GM23248 (cell line): ENCODE measurements at places on chromosomes 5 and 9. TPM values are rescaled to one million over a fixed set of nuclear protein-coding genes. Genes with fewer than 3 reads are reported as not detected.

DNA sequence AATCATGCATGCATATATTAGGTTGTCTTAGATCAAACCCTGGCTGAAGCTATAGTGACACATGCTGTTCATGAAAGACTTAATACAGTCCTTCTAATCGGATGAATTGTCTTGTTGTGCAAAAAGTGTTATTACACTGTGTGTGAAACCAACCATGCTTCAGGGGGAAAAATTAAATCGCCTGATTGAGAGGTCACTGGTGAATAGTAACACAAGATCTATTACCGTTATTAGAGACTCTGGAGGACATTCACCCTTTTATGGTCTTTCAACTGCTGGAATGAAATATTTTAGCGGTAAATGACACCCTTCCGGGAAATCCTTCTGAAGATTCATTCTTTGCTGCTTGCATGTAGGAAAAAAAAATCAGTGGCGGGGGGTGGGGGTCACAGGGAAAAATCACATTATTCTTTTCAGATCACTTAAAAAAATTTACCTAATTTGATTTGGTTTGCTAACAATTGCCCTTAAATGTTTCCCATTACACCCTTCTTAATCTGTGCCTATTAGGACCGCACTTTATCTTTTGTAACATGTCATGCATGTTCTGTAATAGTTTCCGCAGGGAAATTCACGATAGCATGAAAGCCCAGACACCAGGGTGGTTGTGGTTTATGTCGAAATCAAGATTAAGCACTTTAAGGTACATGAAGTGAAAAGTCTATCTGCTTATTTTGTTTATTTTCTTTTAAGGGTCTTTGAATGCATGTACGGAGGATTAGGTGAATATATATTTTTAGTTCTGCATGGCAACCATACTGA is 120.6 kb downstream of the FOCAD start:
- no peak for DNase-seq

Gene CCDC180
- 0.11 and 0.51 TPM in 2 replicates for total RNA-seq

GRCh38 chr5:78792345-78793055 is 143.9 kb upstream of the LHFPL2 start:
- no peak for DNase-seq

GRCh38 chr9:130241198-130241535 is 24.4 kb upstream of the HMCN2 start:
- DNase-seq = no peak

- no peak for DNase-seq
Measured at GRCh38 chr5:154498591-154498990, 20.6 kb upstream of the HAND1 start.

- DNase-seq = peak; percentile 0
Measured at GRCh38 chr9:106284296-106284695, 578.7 kb upstream of the ZNF462 start.

DNA sequence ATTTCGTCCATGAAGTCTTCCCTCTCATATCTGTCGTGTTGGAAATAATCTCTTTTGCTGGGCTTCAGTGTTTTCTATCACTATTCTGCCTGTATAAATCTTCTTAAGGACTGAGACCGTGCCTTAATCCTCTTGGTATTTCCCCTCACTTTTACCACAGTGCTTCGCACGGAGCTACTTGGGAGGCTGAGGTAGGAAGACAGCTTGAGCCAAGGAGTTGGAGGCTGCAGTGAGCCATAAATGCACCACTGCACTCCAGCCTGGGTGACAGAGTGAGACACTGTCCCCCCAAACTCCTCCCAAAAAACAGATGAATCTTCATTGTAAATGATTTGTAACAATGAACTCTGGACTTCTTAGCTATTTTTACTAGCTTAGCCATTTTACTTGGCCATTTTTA is 57.8 kb downstream of the PHAX start:
- no peak for DNase-seq

Gene ARL10
- 8.3 and 8.9 TPM in 2 replicates for total RNA-seq

- no peak for DNase-seq
Measured at GRCh38 chr9:3479514-3480352, 46.1 kb downstream of the RFX3 start.

- peak; percentile 90 for DNase-seq
Measured at GRCh38 chr5:14105718-14106410, 37.3 kb upstream of the TRIO start.

GRCh38 chr5:83516377-83516776 is 44.8 kb downstream of the VCAN start:
- no peak for DNase-seq

GRCh38 chr5:135032695-135032998 is 1.4 kb downstream of the PITX1 start:
- peak; percentile 15 for DNase-seq

Gene C5
- 1.6 and 2.4 TPM in 2 replicates for total RNA-seq

Gene CCL21
- total RNA-seq = not detected in 2 replicates

DNA sequence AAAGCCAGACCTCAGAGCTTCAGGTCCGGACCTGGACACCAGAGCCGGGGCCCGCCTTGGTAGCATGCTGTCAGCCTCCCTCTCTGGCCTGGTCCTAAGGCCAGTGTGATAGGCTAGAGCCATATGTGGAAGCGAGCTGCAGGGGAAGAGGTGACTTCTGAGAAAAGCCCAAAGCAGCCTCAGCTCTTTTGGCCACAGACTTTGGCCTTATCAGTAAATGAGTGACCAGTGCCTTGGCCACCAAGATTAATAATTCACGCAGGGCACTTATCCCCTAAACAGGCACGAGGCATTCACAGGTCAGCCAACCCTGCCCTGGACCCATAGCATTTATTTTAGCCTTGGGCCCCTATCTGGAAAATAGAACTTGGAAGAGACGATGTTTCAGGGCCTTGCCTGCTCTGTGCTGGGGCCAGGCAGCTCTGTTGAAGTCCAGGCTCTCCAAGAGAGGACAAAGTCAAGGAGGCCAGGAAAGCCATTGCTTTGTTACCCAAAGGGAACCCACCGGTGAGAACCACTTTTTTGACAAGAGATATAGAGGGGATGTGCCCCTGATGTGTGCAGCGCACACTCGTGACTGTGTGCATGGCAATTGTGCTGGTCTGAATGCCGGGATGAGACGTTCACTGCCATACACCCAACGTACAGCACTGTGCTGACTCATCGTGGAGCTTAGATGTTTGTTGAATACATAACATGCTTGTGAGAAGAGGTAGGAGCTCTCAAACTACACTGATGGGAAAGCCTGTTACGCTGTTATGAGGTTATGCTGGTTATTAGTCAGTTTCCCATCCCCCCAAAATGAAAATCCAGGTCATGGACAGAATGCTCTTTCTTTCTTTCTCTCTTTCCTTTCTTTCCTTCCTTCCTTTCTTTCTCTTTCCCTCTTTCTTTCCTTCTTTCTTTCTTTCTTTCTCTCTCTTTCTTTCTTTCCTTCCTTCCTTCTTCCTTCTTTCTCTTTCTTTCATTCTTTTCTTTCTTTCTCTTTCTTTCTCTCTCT is 5.0 kb upstream of the SLC34A1 start:
- DNase-seq = peak; percentile 90

DNA sequence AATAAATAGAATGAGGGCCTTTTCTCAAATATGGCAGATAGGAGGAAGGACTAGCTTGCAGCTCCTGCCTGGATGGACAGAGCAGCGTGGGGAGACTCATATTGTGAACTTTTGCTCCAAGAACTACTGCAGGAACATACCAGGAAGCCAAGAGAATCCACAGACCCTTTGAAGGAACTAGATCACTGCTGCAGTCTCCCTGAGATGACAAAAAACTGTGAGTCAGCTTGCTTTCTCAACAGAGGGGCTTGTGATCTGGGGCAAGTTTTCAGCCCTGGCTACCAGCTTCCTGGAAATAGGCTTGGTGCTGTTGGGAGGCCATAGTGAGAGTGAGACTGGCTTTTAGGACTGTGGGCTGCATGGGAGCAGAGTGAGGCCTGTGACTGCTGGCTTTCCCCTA is 170.6 kb upstream of the TRIM32 start:
- DNase-seq = peak; percentile 32

- no peak for DNase-seq
Measured at GRCh38 chr5:102295534-102296177, 428 bp downstream of the SLCO4C1 start.

DNA sequence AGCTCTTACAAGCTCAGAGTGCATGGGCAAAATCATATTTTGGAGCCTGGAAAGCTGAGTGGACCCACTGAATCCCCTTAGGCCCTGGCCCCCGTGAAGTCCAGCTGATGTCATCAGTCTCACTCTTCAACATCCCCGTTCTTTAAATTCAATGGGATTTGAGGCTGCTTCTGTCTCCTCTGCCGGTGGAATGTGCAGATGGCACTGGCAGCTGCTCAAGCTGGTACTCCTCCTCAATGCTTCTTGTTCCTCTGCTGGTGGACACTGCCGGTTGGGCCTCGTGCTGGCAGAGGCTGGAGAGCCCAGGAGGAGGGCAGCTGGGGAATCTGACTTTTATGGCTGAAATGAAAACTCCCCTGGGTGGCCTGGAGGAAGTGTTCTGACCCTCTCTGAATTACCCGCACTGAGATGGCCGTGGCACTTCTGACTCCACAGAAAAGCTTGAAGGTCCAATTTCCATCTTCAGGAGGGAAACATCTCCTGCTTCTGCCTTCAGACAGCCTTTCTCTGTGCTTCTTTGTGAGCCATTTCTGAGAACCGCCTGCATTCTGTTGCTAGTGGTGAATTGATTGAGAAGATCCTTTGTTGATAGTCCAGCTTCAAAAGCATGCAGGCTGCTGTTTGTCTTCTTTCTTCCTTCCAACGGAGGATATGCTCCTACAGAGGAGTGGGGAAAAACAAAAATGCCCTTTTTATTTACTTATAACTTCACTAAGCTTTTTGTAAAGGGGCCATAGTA is 298.9 kb downstream of the TMEM38B start:
- no peak for DNase-seq

Gene FOXD4L5
- not detected in 2 replicates for total RNA-seq

DNA sequence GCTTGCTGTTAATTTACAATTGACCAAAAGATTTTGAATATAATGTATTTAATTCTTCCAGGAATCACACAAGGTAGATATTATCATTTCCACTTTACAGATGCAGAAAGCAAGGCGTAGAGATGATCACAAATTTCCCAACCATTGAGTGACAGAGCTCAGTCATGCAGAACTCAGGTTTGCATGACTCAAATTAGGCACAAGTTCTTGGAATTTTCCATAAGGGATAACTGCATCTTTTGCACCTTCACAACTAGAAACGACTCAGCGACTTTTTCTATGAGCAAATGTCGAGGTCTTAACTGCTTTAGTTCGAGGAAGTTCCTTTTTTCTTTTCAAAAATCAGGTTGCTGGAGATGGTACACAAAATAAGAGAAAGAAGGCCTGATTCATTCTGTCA is 265.5 kb upstream of the PAPPA start:
- DNase-seq = no peak

DNA sequence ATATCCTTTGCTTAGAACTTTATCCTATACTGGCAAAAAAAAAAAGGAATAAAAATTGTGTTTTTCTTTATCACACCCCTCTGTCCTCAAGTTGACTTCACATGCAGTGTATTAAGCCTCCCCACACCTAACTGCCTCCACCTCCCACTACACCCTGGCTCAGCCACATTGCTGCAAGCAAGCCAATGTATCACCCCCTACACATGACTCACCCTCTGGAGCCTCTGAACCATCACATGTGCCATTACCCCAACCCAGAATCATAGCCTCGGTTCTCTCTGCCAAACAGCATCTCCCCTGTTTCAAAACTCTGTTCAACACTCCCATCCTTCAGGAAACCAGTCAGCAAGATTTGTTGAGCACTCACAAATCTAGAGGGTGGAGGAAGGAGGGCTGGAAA is 209.0 kb downstream of the CWC27 start:
- peak; percentile 39 for DNase-seq

DNA sequence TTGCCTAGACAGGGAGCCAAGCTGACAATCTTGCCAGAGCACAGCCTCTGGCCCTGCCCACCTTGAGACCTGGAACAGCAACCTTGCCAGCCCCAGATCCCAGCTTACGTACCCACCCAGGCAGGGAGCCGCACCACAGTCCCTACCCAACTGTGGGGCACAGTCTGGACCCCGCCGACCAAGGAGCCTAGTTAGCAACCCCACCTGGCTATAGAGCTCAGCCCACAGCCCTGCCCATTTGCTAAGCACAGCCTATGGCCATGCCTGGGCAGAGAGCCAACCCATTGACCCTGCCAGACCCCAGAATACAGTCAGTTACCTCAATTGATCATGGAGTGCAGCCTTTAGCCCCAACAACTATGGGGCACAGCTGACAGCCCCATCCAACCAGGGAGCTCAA is 97.9 kb upstream of the SH3GL2 start:
- DNase-seq = no peak

DNA sequence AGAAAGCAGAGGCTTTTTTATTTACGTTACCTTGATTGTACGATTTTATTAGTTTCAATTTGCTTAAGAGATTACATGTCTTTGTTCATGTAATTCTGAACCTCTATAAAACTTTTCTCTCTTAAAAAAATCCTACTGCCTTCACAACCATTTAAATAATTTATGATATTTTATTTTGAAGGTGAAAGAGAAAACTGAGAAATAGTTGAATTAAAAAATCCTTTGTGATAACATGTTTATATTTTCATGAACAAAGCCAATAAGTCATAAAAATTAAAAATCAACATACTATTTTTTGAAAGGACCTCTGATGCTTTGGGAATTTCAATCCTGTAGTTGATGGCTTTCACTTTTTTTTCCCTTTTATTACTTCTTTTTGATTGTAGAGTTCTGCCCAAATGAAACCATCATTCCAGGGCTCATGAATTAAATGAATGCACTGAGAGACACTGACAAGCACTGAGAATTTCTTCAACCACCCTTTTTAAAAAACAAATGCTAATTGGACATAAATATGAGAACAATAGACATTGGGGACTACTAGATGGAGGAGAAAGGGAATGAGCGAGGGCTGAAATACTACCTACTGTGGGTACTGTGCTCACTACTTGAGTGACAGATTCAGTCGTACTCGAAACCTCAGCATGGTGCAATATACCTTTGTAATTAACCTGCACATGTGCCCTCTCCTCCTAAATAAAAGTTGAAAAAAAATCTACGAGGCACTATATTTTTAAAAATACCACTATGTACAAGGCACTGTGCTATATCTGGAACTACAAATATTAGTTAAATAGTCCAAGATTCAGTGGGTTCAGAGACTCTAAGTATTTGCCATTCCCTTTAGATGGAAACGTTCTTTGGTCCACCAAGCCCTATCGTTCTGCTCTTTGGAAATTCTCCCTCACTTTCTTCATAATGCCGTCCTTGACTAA is 5.9 kb downstream of the CDKN2A start:
- no peak for DNase-seq

DNA sequence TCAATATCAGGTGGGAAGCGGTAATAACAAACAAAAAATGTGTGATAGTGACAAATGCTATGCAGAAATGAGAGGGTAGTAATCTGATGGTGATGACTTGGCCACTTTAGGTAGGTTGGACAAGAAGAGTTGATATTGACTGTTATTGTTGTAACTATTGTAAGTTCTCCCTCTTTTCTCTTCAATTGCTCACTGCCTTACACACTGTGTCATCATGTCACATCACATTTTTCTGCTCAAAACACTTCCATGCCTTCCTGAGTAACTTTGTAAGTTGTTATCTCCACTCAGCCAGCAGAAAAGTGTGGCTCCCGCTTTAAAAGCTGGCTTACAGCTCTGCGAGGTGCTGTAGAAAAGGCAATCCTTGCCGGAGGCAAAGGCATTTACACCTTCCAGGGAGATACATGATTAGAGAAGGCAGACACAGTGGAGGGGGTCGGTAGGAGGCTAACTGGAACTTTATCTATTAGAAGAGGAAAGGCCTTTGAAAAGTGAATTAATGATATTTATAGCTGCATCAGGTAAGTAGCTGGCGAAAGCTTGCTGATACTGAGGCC is 85.2 kb upstream of the CLINT1 start:
- DNase-seq = no peak
